GM23338 (cell line): ENCODE measurements at places on chromosomes 1 and 21. TPM values are rescaled to one million over a fixed set of nuclear protein-coding genes. Genes with fewer than 3 reads are reported as not detected.

The OR10J1 gene
- total RNA-seq, result not detected in 2 replicates

GRCh38 chr1:932776-933602, 9.3 kb downstream of the SAMD11 start:
- DNase-seq, result no peak

GRCh38 chr1:109206339-109206738, 7.4 kb upstream of the SARS1 start:
- no peak for DNase-seq

DNA sequence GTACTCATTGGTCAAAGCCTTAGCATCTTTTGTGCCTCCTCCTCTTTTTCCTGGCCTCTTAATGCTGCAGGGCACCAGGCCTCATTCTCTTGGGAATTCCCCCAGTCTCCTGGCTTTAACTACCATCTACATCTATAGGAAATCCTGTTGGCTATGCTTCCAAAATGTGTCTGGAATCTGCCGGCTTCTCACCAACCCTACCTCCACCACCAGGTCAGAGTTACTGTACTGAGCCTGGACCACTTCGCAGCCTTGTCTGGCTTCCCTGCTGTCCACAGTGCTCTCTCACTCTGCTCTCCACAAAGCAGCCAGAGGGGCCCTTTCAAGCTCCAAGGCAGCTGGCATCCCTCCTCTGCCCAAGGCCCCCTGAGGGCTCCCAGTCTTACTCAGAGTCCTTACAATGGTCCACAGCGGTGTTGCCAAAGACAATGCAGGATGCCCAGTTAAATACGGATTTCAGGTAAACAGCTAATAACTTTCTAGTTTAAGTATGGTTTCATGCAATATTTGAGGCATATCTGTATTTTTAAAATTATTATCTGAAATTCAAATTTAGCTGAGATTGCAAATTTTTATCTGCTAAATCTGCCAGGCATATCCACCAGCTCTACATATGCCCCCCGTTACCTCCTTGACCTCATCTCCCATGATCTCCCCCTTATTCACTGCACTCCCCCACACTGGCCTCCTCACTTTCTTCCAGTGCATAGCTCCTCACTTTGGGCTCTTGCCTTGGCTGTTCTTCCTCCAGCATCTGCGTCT, 34.5 kb upstream of the FAM163A start:
- DNase-seq, result no peak
